Hindlimb muscle (tissue), 1 donor: ENCODE measurements at places on chromosomes 7 and 10.

DNA sequence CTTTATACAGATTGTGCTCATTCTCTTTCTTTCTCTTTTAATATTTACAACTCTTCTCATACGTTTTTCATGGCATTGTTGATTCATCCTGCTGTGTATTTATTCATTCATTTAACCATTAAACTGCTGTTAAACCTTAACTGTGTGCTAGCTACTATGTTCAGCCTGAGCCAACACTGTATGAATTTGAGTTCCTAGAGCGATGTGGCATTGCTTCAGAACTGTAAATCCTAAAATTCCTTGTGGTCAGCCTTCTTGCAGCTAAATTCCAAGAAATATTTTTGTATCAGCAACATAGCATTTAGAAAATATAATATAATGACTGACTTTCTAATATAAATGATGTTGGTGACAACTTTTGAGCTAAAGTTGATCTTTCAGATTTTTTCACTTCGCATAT, 184.7 kb upstream of the FZD1 start:
- no peak for DNase-seq

DNA sequence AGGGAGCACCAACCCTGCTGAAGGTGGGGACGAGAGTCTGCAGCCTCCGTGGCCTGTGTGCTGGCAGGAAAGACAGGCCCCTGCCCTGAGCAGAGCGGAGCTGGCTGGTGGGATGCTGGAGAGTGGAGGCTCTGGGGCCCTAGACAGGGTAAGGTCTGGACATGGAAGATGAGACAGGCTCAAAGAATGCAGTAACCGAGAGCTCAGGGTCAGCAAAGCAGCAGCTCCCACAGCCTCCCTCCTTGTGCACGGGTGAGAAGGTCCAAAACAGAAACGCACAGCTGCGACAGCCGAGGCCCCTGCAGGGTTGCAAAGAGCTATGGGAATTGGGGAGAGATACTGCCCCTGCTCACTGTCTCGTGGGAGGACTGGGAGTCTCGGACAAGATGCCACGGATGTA, 80.5 kb downstream of the TNS3 start:
- DNase-seq: no peak

DNA sequence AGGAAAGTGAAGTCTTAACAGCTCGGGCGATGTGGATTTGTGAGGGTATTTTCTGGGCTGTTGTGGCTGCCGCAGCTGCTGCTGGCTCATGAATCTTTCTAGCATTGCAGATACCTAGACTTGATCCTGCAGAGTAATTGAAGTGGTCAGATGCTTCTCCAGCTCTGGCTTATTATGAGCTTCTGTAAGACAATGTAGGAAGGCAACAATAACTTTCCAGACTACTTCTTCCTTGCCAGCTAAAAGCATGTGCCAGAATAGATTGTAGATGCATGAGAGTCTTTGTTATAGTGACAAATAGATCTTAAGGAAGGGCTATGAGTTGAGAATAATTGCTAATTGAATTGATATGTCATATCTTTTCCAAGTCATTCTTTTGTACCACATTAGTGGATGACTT, 461.4 kb upstream of the POT1 start:
- no peak for DNase-seq

- DNase-seq: no peak
Measured at GRCh38 chr7:18803923-18804322, 308.4 kb downstream of the HDAC9 start.
